ENCODE measurements at places on chromosomes 2 and 18. TPM values are rescaled to one million over a fixed set of nuclear protein-coding genes. Genes with fewer than 3 reads are reported as not detected.
A peak's percentile ranks its signal among the peaks of the same experiment; 100 is the strongest.

DNA sequence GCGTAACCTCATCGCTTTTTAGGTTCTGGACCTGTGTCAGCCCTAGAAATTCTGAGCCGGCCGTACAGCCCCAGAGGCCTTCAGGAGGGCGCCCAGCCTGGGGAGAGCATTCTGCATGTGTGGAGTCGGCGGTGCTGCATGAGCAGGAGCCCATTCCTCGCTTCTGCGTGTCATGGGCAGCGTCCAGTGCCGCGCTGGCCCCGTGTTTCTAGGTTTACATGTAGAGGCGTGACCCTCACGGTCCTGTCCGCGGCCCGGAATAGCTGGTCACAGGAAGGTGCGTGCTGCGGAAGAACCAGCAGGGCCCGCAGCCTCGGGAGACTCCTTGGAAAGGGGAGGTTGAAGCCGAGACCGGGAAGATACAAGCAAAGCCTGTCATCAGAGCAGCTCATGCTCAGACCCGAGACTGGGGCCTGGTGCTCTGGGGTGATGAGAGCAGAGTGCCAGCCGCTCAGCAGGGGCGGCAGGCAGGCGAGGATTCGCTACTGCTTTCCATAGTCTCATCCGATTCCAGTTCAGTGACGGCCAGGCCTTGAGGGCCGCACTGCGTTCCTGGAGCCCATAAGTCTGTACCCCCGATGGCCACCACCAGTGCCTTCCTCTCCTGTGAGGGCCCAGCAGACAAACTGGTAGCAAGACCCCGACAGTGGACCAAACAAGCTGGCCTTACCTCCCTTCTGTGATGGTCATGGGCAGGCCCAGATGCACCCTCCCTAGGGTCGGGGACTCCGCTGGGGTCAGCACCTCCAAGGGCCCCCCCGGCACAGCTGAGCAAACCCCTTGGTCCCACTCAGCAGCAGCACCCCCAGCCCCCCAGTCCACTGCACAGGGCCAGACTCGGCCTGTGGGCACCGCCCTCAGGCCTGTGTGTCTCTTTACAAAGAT lies 15.6 kb upstream of the NFATC1 start:
- DNase-seq: peak; percentile 67

GRCh38 chr18:45654677-45655076 lies 39.4 kb downstream of the SLC14A2 start:
- no peak for DNase-seq

DNA sequence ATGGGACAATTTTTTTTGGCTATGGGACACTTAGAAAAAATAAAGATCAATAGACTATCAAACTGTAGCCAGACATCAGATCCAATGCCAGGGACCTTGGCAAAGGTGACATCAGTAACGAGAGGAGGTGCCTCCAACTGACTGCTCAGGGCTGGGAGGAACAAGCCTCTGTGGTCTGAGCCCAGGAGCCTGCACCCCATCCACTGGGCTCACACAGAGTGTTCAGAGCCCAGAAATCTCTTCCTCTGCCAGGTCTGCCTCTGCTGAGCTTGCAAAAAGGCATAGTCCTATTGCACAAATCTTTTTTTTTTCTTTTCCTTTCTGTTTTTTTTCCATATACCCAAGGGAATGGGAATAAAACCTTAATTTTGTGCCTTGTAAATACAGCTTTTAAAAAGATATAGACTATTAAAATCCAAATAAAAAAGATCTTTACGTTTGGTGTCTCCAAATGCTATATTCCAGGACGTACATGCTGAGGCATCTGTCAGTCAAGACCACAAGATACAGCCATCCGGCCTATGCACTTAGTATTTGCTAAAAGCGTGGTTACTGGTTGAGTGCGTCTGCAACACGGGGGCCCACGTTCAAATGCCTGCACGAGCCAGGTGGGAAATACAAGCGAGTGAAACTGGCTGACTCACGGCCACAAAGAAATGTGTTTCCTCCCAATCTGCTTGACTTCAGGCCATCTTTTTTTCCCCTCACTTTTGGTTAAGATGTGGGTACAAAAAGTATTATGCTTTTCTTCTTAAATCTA lies 7.8 kb upstream of the ARHGAP25 start:
- no peak for DNase-seq

DNA sequence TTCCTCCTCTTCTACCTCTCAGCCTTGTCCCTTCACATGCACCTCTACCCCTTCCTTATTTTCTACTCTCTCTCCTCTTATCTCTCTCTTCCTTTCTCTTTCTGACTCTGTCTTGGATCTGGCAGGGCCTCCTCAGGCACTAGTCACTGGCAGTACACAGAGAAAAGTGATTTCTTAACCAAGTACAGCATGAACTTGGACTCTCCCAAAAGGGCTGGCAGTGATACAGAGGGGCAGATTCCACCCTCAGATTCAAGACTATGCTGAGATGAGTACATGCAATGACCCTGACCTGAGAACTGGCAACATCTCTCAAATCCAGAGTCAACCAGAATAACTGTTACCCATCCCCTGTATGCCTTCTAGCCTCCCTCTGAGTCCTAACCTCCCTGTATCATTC lies 4.3 kb downstream of the AOX1 start:
- no peak for DNase-seq

DNA sequence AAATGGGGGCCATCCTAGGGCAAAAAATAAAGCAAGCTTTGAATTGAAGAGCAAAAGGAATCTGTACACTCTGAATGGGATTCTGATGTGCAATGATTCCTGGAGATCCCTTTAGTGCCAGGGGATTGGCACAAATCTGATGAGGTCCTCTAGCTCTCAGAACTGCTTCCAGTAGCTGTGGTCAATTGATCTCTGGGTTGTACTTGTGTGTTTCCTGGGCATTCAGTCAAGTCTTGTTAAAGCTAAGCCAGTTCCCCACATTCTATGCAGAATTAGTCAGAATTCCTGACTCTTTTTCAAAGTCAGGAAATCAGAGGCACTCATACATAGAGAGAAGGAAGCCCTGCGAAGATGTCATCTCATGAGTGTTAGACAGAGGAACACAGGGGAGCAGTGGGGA lies 161.3 kb downstream of the DNER start:
- DNase-seq: no peak

DNA sequence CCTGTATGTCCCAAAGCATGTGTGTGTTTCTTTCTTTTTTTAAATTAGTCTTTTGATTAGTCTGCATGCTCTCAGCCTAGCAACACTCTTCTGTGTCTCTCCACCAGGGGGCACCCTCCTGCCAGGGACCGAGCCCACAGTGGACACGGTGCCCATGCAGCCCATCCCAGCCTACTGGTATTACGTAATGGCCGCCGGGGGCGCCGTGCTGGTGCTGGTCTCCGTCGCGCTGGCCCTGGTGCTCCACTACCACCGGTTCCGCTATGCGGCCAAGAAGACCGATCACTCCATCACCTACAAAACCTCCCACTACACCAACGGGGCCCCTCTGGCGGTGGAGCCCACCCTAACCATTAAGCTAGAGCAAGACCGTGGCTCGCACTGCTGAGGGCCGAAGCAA lies 93.8 kb downstream of the NRP2 start:
- peak; percentile 75 for DNase-seq

DNA sequence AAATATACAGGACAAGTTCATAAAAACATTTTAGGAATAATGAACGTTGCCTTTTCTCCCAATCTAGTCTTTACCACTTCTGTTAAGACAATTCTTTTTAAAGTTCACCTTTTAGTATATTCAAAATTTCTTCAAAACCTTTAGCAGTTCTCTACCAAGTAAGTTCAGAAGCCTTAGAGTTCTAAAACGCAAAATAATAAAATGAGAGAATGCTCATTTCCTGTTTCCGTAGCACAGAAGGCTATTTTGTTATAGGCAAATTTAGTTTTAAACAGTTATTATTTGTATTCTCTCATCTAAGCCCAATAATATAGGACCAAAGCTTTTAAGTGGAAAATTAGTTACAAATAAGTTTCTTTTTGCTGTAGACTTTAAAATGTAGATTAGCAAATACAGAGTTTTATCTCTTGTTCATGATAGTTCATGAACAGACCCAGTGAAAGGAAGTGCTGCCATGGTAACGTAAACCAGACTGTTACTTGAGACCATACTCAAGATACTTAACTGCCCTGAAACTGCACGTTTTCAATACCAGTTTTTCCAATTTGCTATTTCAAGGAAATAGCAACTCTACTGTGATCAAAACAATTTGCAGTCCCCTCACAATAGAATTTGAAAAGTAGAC lies 173.1 kb upstream of the STON1 start:
- DNase-seq: no peak

DNA sequence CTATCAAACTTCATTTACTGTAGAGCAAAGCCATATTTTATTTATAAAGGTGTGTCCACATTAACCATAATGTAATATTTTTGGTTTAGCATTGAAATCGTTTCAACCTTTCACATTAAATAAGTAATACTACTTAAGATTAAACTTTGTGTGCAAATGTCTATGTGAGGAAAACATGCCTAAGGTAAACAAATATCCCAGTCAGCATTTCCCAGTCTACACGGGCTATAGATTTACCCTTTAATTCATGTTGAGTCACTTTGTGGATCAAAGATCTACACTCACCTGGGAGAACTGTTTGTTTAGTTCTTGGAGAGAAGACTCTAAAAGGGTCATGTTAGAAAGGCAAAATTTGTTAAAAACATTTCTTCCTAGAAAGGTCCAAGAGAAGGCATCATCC lies 89.1 kb downstream of the ABCA12 start:
- DNase-seq: no peak

GRCh38 chr2:231687133-231687852 lies 21.0 kb upstream of the PTMA start:
- DNase-seq: peak; percentile 78

DNA sequence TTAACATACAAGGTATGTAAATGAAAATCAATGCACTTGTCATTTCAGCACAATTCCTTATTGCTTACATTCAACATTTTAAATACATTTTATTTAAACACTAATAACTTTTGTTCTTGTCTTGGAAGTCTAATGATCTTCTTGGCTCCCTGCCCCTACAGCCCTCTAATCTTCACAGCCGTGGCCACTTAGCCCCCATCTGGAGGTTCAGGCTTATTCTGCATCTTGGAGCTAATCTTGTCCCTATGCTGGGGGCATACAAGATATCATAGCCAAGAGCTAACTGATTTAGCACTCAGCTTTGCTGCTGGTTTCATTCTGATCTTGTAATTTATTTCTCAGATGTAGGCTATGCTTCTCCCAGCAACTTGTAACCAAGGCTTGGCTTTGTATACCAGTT lies 140.8 kb downstream of the TMEFF2 start:
- no peak for DNase-seq

DNA sequence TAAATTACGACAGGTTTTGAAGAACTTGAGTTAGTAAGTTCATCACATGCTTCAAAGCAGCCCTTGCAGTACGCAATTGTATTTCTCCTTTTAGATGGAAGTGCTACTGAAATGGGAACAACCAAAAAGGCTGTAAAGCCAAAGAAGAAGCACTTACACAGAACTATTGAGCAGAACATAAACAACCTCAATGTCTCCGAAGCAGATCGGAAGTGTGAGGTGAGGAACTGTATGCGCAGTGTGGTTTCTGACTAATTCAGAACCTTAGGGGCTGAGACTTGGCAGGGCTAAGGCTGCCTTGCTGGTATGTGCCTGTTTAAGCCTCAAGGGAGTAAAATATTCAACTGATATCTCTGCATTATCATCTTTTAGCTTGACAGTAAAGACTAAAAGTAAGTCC lies 8.4 kb downstream of the NCAPH start:
- no peak for DNase-seq

- no peak for DNase-seq
Observed at GRCh38 chr2:219851801-219852481, 224.5 kb downstream of the SLC4A3 start.

GRCh38 chr2:236636714-236637470 lies 67.3 kb downstream of the ACKR3 start:
- DNase-seq: peak; percentile 25

- no peak for DNase-seq
Observed at GRCh38 chr2:181876614-181877063, 14.9 kb upstream of the ITPRID2 start.

- no peak for DNase-seq
Observed at GRCh38 chr2:240302041-240302440, 133.4 kb upstream of the GPC1 start.

DNA sequence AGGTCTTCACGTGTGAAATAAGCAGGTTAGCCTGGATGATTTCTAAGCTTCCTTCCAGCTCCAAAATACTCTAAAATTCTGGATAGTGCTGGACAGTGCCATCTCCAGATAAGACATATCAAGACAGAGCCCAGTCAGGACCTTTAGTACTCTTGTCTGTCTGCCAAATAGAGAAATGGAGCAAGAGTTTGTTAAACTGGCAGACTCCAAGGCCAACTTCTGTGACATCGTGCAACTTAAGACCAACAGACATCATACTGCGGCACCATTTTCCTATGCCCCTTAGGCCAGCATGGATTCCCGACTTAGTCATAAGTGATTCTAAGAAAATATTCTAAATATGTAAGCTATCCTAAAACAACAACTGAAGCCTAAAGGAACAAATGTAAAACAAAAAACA lies 118.6 kb downstream of the RBMS1 start:
- DNase-seq: no peak

DNA sequence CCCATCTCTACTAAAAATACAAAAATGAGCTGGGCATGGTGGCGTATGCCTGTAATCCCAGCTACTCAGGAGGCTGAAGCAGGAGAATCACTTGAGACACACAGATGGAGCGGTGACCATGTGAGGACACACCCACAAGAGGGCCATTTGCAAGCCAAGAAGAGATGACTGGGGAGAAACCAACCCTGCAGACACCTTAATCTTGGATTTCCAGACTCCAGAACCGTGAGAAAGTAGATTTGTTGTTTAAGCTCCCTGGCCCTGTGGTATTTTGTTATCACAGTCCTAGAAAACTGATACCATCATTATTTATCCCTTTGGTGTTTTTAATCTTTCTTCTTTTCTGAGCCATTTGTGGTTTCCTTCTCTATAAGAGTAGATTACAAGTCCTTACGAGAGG lies 88.6 kb upstream of the ID2 start:
- DNase-seq: no peak

- DNase-seq: no peak
Observed at GRCh38 chr2:176834226-176834625, 378.4 kb upstream of the HNRNPA3 start.

GRCh38 chr2:234245945-234246344 lies 195.4 kb downstream of the SPP2 start:
- no peak for DNase-seq

GRCh38 chr2:202158796-202159195 lies 79.6 kb downstream of the SUMO1 start:
- no peak for DNase-seq

GRCh38 chr2:67055387-67056304 lies 341.5 kb upstream of the ETAA1 start:
- no peak for DNase-seq

- DNase-seq: no peak
Observed at GRCh38 chr2:210814251-210815025, 258.0 kb downstream of the CPS1 start.

- DNase-seq: no peak
Observed at GRCh38 chr2:189770590-189771322, 8.2 kb upstream of the OSGEPL1 start.

The TXNDC2 gene
- not detected for total RNA-seq

The LIPG gene
- 5.8 TPM for total RNA-seq

The CD8B2 gene
- total RNA-seq: not detected

The PCBP1 gene
- total RNA-seq: 285 TPM

The PXDN gene
- total RNA-seq: 38.1 TPM

The ANO7 gene
- total RNA-seq: 3.8 TPM

The UGT1A8 gene
- not detected for total RNA-seq

The SLC38A11 gene
- total RNA-seq: 1.2 TPM

The CDK15 gene
- 2.3 TPM for total RNA-seq

The FKBP1B gene
- 11.1 TPM for total RNA-seq

The LHCGR gene
- total RNA-seq: 12.4 TPM

The SCN9A gene
- 25.5 TPM for total RNA-seq

The BMP10 gene
- total RNA-seq: not detected
